ENCODE measurements at places on chromosomes 2 and 18.

DNA sequence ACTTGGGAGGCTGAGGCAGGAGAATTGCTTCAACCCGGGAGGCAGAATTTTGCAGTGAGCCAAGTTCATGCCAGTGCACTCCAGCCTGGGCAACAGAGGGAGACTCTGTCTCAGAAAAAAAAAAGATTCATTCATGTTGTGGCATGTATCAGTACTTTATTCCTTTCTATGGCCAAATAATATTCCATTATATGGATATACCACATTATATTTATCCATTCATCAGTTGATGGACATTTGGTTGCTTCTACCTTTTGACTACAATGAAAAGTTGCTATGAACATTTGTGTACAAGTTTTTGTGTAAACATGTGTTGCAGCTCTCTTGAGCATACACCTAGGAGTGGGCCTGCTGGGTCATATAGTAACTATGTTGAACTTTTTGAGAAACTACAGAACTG, 9.2 kb upstream of the MAT2A start:
- no peak for DNase-seq

GRCh38 chr2:191699341-191699945, 21.5 kb downstream of the NABP1 start:
- DNase-seq, result no peak

DNA sequence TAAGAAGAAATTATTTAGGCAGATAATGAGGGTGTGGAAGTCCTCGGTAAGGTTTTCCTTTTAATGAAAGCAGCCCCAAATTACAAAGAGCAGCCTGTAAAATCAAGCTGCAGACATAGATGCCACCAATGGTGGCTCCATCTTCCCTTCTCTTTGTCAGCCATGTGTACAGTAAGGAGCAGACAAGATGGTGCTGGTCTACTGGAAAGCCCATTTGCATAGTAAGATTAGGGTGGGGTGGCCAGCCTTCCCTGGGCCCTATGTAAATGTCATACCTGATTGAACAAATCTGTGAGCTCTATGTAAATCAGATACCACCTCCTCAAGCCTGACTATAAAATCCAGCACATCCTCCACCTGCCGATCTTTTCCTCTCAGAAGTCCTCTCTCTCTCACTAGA, 154.4 kb upstream of the SERTAD2 start:
- no peak for DNase-seq

DNA sequence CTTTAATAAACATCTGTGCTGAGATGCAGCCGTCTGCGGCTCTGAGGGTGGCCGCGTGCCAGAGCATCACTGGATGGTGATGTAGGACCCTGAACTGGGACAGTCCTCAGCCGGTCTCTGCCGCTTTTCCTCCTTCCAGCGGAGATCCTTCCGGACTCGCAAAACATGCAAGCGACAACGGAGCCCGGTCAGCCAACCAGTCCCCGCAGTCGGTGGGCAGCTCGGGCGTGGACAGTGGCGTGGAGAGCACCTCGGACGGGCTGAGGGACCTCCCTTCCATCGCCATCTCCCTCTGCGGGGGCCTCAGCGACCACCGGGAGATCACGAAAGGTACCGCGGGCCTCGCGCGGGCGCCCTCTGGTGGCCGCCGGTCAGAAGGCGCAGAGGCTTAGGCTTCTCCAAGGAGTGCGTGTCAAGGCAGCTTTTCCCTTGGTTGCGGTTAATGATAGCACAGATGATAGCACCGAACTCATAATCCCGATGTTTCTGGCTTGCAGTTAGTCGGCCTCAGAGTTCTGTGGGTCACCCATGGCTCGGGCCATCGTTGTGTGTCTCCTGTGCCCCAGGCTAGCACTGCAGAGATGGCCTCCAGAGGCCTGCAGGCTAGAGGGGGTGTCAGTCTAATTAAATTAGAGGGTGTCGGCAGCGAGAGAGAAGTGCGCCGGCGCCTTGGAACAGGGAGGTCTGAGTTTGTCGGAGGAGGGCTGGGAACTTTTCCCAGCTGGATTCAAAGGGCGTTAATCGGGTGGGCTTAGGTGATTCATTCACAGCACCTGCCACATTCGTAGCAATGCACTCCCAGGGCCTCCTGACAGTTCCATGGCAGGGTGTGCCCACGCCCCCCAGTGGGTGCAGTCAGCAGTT, 38.5 kb downstream of the LPIN1 start:
- DNase-seq, result no peak

- no peak for DNase-seq
Observed at GRCh38 chr18:21393986-21394385, 152.0 kb downstream of the GREB1L start.

DNA sequence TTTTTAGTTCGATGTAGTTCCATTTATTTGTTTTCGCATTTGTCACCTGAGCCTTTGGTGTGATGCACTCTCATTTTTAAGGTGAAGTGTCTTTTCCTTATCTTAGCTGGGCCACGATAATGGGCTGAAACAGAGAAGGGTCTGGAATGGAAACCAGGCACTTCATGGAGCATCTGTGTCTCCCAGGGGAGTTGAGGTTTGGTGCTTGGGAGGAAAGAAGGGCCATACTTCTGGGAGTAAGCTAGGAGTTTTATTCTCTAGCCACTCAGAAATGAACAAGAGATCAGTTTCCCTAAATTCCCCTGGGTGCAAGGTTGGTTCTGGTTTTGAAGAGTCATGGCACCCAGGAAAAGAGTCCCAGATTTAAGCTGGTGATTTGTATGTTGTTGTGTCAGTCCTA, 179.4 kb upstream of the CXCR4 start:
- no peak for DNase-seq

- no peak for DNase-seq
Observed at GRCh38 chr2:146457221-146457620, 1387.6 kb upstream of the ACVR2A start.

- no peak for DNase-seq
Observed at GRCh38 chr2:127650041-127650784, 4.3 kb downstream of the GPR17 start.

- DNase-seq, result no peak
Observed at GRCh38 chr18:32773382-32773712, 524 bp upstream of the KLHL14 start.

GRCh38 chr2:70085711-70086277, 1.5 kb upstream of the PCBP1 start:
- no peak for DNase-seq

All from NCI-H1105 (cell line).